Right lobe of liver (tissue), 6 donors: ENCODE measurements at places on chromosomes 7 and 10.

- no peak for DNase-seq
Observed at GRCh38 chr7:158477866-158478265, 109.8 kb downstream of the PTPRN2 start.

GRCh38 chr10:132467464-132468149 is 70.0 kb upstream of the INPP5A start:
- peak; percentile 16 for DNase-seq

GRCh38 chr10:14500172-14500765 is 169.5 kb upstream of the FRMD4A start:
- DNase-seq: no peak

DNA sequence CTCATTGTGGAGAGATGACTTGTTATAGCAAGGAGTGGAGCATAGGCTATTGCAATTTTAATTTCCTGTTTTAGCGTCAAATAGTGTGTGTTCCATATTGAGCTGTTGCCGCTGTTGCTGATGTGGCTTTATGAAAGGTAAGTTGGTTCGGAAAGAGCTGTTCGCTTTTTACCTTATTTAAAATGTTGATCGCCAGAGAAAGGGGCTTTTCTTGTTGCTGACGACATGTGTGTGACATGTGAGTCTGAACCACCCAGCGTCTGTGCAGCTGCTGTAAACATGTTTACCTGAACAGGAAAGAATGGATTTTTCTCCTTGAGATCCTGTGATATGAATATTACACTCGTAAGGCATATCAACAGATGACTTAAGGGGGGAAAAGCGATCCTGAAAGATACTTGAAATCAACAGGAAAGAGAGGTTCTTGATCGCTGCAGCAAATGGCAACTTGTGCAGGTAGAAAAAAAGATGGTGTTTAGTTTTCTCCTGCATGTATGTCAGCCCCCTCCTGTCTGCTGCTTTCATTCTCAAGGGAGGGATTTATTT is 2.5 kb downstream of the ZEB1 start:
- DNase-seq: no peak

- DNase-seq: no peak
Observed at GRCh38 chr7:149196151-149196704, 882 bp downstream of the ZNF282 start.

GRCh38 chr7:27860800-27861199 is 120.8 kb downstream of the TAX1BP1 start:
- DNase-seq: no peak

DNA sequence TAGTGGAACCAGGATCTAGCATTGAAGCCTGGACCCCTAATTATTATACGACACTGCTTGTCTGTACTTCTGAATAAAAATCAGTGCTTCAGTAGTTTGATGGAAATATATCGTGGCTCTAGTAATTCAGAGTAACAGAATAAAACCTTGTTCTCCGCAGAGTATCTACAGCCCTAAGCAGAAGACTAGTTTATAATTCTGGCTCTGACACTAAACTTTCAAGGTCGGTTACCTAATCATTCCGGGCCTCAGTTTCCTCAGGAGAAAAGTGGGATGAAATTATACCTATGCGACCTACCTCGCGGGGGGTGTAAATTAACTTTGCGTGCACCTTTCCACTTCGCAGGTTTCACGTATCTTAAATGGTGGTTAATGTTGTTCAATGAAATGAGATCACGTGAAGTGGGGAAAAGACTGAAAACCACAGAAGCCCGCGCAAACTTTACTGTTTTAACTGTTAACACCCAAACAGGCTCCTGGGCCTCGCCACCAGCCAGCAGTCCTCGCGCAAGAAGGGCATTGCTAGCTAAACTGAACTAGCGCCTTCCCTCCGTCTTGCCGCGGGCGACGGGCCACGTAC is 615 bp downstream of the THAP5 start:
- no peak for DNase-seq

DNA sequence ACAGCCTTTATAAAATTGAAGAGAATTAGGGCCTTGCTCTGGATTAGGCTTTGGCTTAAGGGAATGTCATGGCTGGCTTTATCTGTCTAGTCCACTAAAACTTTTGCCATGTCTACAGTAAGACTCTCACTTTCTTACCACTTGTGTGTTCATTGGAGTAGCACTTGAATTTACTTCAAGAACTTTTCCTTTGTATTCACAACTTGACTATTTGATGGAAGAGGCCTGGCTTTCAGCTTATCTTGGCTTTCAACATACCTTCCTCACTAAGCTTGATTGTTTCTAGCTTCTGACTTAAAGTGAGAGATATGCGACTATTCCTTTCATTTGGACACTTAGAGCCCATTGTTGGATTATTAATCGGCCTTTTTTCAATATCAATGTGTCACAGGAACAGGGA is 96.1 kb downstream of the TPST1 start:
- no peak for DNase-seq

GRCh38 chr7:88540012-88540411 is 219.5 kb upstream of the ZNF804B start:
- DNase-seq: no peak

DNA sequence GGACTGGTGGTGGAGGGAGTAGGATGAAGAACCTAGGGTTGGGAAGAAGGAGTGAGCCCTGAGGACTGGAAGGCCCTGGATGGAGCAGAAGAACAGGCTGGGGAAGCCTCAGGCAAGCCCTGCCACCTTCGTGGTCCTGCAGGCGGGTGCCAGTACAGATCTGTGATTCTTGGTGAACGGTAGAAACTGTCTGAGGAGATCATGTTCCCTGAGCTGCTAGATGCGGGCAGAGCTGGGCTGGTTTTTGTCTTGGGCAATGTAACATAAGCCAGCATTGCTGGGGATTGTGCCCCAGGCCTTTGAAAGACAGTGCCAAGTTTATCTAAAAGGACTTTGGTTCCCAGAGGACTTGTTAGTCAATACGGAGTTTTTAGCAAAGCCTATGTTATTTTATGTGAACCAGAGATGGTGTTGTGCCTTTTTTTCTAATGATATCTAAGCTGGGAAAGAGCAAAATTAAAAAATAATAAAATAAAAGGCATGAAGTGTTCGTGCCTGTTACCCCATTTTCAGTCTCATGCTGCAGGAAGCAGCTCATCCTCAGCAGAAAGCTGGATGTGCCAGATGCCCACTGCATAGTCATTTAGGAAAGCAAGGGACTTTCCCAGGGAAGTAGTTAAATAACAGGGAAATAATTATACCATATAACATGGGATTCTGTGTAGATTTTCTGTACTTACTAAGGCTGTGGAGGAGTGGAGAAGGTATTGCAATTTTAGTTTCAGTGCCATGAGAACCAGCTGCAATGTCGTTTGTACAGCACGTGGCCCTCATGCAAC is 24.4 kb upstream of the FIGNL1 start:
- DNase-seq: no peak

DNA sequence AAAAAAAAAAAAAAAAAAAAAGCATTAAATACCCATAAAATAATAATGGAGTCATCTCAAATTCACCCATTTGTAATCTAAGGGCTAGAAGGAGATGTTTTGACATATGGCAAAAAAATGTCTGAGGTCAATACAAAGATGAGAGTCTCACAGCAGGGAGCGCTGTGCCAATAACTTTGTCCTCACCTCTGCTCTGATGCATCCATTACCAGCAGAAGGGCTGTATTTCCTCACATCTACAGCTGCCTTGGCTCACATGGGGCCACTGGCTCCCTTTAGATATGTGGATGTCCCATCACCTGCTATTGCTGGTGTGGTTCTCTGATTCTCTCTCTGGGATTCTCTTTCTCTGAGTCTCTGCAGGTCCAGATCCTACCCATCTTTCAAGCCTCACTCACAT is 90.3 kb upstream of the FAM133B start:
- DNase-seq: no peak

GRCh38 chr10:72133517-72133916 is 45.2 kb upstream of the SPOCK2 start:
- no peak for DNase-seq

- no peak for DNase-seq
Observed at GRCh38 chr10:59887972-59888640, 18.2 kb downstream of the CCDC6 start.

- no peak for DNase-seq
Observed at GRCh38 chr7:81811956-81812865, 42.4 kb upstream of the HGF start.

DNA sequence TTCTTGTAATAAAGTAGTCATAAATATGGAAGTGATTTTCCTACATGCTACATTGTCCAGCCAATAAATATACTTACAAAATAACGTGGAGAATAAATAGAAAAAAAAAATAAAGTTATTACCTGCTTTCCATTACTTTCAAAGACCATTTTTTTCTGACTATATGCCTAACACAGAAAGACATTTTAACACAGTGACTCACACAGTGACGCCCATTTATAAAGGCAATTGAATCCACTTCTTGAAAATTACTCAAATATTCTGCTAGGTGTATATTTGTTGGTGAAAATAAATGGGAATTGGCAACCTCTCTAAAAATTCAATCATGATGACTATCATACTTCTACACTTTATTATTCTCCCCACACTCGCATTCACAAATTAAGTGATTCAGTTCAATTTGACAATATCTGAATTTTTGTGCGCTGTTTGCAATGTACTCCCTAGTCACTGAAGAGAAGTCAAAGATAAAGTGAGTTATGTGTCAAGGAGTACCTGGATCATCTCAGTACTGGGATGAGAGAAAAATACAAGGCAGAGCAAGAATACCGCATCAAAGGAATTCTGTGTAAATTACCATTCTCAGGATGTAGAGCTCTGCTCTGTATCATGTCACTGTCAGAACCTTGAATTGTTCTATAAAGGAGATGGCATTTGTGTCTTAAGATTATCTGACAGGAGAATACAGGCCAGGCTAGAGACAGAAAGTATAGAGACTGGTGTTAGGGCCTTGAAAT is 642.7 kb downstream of the IPMK start:
- DNase-seq: no peak

- DNase-seq: no peak
Observed at GRCh38 chr7:157757211-157757610, 420.4 kb downstream of the DNAJB6 start.

GRCh38 chr10:116740971-116741370 is 1.4 kb downstream of the HSPA12A start:
- no peak for DNase-seq

DNA sequence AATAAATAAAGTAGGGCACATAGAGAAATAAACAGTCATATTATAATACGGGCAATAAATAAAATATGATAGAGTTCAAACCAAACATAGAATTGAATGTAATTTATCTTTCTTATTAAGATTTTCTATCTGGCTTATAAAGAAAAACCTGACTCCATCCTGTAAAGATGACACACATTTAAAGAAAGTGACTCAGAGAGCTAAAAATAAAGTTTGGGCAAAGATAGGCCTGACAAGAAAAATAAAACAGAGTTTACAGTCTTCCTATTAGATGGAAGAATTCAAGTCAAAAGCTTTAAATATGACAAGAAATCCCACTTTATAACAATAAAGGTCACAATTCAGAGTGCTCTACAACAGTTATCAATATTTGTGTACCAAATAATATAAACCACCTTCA is 580.6 kb downstream of the PHTF2 start:
- DNase-seq: no peak

GRCh38 chr7:43220250-43220649 is 107.8 kb downstream of the HECW1 start:
- no peak for DNase-seq

DNA sequence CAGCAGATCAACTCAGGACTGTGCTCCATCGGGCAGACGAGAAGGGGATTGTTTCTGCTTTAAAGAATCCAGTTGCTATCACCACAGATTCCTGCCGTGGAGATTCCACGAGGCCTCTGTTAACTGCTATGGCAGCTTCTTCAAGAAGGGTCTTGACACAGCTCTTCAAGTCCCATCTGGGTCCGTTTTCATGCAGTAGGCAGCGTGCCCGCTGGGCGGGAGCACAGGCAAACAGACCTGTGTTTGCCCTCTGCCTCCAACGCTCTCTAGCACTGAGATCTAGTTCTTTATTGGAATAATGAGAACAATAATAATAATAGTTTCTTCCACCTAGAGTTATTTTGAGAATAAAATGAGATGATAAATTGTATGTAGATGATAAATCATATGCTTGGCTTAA is 127.2 kb upstream of the SP8 start:
- no peak for DNase-seq

GRCh38 chr10:113354711-113355110 is 198.1 kb upstream of the HABP2 start:
- DNase-seq: no peak

GRCh38 chr10:42940487-42941294 is 136.2 kb upstream of the RET start:
- DNase-seq: no peak

GRCh38 chr7:117706210-117706609 is 167.0 kb downstream of the CTTNBP2 start:
- no peak for DNase-seq

DNA sequence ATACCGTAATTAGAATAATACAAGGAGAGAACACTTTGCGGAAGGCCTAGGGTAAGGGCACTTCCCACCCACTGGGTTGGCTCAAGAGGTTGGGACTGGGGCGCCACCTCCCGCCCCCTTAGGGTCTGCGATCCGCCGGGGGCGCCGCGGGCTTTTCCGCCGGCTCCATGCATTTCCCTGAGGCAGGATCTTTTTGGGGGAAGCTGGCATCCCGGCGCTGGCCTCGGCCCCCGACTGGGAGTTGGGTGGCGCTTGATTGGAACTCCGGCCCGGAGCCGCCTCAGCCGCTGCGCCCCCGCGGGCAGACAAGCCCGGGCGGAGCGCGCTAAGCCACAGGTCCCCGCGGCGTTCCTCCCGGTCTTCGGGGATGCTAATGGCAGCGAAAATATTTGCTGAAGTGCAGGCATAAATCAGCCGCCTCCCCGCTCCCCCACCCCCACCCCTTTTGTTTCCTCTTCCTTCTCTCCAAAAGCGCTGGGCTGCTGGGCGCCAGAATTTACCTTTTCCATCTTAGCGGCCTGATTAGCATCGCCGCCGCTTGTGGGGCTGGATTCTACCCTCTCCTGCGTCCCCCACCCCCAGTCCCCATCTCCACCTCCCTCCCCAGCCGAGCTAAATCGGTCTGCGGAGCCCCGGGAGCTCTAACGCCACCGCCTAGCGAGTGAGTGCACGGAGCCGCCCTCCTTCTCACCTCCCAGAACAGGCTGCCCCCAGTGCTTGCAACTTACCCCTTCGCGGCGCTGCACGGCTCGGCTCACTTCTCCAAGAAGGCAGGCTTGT is 5.1 kb downstream of the UNC5B start:
- no peak for DNase-seq

DNA sequence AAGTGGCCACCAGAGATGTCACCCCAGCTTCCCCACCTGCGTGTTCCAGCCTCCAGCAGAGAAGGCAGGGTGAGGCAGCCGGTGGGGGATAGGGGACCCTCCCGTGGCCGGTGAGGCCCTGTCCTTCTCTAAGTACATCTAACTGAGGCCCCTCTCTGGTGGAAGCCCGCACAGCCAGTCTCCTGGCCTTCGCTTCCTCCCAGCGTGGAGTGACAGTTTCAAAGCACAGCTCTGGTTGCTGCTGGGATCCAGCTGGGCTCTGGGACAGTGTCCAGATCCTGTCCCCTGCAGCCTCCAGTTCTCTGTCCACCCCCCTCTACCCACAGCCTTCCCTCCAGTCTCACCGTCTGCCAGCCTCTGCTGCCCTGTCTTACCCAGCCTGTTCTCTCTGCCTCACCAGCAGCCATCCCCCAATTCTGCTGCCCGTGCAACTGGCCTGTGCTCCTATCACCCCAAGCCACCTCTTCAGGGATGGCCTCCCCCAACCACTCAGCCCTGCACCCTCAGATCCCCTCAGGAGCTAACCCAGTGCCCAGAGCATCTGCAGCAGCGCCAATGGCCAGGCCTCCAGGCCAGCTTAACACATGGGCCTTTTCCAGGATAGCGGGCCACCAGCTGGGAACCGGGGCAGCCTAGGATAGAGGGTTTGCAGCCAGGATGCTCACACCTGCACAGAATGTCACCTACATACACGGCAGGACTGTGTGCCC is 16.3 kb upstream of the SH2B2 start:
- DNase-seq: no peak
